Upper lobe of right lung (tissue), 1 donor: ENCODE measurements at places on chromosomes 1 and 21. TPM values are rescaled to one million over a fixed set of nuclear protein-coding genes. Genes with fewer than 3 reads are reported as not detected.

Gene OR2L2
- total RNA-seq: 0.14 TPM

Gene KLF18
- not detected for total RNA-seq

Gene ST6GALNAC3
- total RNA-seq: 5.6 TPM

Gene MAN1A2
- total RNA-seq: 40.3 TPM

Gene SLC16A4
- 15.9 TPM for total RNA-seq

Gene S100A7
- not detected for total RNA-seq

Gene HOOK1
- 18.5 TPM for total RNA-seq

Gene TMPRSS3
- total RNA-seq: 4.1 TPM
